Right ventricle myocardium superior (tissue), 1 donor: ENCODE measurements at places on chromosomes 12 and 14.

- DNase-seq: no peak
These were observed 21.7 kb downstream of the ELK3 start for GRCh38 chr12:96215919-96216273.

DNA sequence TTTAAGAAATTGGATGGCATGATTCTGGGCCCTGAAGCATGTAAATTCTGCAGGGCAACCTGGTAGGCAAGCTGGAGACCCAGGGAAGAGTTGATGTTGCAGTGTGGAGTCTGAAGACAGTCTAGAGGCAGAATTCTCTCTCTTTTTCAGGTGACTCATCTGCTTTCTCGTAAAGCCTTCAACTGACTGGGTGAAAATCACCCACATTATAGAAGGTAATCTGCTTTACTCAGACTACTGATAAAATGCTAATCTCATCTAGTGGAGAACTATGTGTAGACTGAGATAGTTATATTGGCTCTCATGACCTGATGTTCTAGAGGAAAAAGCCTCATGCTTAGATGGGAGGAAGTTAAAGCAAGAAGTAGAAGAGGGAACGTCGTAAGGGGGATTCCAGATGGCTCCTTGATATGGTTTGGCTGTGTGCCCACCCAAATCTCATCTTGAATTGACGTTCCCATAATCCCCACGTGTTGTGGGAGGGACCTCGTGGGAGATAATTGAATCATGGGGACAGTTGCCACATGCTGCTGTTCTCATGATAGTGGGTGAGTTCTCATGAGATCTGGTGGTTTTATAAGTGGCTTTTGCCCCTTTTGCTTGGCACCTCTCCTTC is 723.8 kb downstream of the BCL11B start:
- no peak for DNase-seq

DNA sequence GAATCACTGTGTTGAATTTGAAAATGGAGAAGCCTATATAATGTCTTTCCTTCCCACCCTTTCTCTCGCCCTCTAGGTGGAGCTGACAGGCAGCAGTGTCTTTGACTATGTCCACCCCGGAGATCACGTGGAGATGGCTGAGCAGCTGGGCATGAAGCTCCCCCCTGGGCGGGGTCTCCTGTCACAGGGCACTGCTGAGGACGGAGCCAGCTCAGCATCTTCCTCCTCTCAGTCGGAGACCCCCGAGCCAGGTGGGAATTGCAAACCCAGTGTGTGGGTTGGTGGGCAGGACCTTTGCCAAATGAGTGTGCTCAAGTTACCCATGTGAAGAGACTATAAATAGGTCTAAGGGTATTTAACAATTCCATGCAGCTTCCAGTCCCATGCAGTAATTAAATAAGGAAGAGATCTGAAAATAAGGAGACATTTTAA is 274.7 kb downstream of the EGLN3 start:
- peak; percentile 48 for DNase-seq

DNA sequence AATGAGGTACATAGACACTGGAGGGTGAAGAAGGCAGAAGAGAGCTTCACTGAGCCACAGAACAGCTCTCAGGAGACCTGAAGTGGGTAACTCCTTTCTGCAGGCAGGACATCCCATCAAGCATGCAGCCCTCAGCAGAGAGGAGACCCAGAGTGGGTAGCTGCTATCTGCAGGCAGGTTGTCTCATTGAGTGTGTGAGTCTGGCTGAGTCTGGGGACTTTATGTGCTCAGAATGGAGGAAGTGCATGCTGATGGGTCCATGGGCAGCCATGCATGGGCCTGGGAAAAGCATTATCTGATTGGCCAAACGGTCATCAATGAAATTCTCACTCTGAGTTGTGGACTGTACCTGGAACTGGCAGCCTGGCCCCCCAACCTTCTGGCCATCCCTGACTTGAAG is 14.7 kb upstream of the HIGD1C start:
- no peak for DNase-seq

GRCh38 chr14:76654573-76655108 is 106.6 kb upstream of the VASH1 start:
- no peak for DNase-seq
